8988T (cell line): ENCODE measurements at places on chromosomes 3 and 15.

DNA sequence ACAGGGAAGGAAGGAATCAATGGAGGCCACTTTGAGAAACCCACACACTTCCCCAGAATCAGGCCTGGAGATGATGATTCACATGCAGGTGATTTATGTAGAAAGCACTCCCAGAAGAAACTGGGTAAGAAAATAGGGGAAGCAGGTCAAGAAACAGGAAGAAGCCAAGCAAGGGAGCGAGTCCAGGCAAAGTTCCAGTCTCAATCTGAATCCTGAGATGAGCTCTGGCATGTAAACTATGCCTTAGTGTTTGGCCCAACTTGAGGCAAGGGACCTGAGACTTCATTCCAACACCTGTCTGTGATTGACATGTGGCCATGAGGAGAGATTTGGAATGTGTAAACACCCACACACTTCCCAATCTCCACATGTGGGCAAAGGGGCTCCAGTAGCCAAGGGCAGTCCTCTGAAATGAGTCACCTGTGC, 61.6 kb upstream of the CTNNB1 start:
- no peak for DNase-seq

DNA sequence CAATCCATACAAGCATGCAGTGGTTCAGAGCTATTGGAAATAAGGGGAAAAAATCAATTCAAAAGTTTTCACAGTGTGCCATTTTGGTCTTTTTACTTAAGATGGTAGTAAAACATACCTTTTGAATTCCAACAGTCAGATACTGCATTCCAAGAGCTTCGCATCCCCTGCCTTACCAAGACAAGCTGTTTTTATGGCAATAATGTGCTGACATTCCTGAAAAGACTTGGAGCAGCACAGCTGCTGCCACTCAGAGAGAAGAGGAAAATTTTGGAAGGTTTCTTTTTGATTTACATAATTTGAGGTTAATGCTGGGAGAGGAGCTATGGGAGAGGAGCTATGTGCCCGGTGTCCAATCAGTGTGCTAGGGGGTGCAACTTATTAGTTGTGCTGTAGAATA, 148.3 kb downstream of the FEZF2 start:
- DNase-seq: no peak

DNA sequence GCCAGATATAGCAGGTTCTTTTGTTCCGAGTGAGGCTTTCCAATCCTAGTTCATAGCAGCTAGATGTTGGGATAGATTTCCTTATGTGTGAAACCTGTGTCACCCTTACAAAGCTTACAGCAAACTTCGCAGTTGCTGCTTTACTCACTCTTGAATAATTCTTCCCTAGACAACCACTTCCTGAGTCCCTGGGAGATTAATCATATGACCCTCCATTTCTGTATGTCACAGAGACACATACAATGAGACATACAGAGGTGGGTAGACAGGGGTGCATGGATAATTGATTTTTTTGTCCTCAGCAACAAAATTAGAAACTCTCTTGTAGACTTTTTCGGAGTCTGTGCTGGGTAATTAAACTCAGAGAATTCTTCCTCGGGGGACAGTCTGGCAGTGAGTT, 163.2 kb downstream of the NSUN3 start:
- DNase-seq: peak; percentile 14

DNA sequence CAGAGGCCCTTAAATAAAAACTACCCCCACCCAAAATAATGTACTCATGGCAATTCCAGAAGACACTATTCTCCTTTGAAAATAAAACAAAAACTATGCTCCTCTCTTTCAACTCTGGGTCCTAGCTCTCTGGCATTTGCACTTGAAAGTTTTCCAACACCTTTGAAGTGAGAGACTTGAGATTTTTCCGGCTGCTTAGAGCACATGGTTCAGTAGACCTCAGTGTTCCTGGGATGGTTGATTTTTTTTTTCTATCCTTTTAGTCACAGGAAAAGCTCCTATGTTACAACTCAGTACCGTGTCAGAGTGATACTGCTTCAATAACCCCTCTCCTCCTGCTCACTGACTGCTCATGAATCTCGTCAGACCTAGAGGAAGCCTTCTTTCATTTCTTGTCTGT, 118.3 kb upstream of the TUSC7 start:
- DNase-seq: no peak

DNA sequence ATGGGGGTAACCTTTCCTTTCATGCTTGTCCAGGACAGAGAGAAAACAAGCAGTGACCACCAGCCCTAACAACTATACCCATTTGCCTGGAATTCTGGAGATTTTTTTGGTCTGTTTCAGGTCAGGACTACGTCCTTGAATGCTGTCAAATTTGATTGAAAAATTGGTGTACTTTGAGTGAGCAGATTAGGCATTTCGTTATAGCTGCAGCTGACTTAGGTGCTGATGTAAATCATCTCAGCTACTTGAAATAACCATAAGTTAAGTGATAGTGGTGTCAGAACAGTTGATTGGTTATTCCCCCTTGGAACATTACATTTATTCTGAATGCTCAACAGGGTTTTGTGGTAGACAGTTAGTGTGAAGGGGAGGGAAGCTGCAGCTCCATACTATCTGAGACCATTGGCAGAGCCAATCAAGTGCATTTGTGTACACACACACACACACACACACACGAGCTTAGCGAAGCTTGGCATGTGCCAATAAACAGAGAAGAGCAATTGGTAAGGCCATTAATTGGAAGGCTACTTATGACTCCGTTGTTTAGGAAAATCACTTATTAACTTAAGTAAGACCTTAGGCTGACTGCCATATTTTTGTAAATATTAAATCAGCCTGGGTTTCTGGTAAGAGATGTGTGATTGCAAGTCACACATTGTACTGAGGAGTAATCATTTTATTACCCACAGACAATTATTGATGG, 447.8 kb downstream of the MFSD1 start:
- DNase-seq: no peak

DNA sequence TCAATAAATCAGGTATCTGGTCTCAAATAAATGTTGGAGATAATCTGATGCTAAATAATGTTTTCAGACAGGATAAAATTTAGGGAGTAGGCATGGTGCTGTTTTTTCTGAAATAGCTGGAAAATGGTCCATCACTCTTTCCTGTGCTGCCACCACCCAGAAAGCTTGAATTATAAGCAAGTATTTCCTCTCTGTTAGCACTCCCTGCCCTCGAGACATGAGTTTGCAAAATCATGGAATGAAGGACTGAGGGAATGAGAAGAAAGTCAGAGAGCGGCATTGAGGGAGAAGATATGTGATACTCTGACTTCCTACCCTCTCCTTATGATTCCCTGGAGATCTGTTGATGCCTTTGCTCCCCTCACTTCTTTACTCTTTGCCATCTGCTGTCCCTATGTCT, 1095.7 kb downstream of the IGSF11 start:
- DNase-seq: no peak

DNA sequence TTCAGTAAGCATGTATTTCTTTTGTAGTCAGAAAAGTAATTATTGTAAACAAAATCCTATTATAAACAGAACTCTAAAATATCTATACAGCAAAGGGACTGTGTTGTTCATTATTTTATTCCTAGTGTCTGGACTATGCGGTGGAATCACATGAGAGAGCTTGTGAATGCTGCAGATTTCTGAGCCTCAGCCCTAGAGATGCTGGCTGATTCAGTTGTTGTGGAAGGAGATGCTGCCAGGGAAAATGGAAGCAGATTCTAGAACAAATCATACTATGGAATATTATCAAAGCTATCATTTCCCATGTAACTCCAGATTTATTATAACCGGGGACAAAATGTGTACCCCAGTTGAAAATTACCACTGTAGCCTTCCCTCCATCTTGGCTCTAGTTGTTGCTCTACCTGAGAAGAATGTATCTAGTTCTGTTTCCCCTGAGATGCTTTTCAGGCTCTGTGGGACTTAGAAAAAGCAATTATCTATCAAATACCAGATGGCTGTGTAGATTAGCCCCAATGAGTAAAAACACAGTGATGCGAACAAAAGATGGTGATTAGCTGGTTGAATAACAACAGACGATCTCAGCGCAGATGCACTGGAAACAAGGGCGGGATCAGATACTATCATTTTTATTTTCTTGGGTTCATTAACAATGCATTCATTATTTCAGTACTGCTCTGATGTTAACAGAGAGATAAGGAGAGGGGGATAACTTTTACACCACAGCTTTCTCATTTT, 131.3 kb downstream of the TMEM108 start:
- no peak for DNase-seq

- no peak for DNase-seq
Measured at GRCh38 chr3:35295906-35296305, 343.4 kb upstream of the ARPP21 start.
